ENCODE measurements at places on chromosomes 6 and 20.
A peak's percentile ranks its signal among the peaks of the same experiment; 100 is the strongest.

DNA sequence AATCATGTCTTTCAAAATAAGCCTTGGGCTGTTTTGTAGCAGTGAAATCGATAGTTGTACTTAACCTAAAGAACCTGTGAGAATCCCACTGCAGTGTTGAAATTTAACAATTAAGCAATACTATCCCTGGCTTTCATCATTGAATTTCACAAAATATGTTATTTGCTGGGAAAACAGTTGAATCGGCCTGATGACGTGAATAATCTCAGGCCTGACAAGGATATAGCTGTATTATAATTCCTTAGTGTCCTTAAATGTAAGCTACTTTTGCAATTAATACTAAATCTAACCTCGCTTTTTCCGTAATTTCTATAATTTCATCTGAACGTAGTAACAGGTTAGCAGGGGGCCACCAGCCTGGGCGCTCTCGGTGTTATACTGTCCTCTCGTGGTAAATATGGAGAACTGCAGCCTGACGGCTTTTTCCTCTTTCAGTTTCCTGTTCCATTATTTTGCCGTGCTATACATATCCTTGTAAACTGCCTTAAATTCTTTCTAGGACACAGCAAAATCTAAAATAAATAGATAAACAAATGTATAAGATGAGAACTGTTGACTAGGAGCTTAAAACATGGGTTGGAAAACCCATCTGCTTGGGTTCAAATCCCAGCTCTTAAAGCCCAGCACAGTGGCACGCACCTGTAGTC is 24.0 kb downstream of the MTFR2 start:
- peak; percentile 53 for DNase-seq

DNA sequence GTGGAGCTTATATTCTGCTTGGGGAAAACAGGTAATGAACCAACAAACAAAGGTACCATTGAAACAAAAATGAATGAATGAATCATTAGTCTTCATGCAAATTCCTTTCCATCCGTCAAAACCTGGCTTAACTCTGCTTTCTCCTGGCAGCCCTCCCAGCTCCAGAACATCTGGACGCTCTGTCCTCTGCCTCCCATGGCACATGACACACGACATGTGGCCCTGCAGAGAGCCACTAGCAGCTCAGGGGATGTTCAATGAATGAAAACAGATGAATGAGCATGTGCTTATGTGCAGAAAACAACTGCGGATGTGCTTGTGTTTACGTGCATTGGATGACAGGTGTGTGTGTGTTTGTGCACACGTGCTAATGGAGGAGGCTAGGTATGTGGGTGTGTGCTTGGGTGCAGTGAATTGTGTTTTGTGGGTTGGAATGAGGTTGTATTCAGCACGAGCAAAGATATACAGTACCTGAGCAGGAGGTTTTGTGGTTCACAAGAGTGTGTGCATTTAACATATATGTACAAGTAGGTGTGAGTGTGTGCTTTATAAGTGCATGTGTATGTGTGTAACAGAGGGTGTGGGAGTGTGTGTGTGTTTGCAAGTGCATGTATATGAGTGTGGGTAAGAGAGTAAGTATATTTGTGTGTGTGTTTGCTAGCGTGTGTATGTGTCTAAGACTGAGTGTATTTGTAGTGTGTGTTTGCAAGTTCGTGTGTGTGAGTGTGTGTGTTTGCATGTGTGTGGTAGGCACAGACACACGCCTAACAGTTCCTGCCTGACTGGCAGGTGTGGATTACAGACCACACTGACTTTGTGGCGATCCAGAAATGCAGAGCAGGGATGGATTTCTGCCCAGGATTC is 374.1 kb upstream of the SULF2 start:
- no peak for DNase-seq

GRCh38 chr6:161141173-161141572 is 132.7 kb downstream of the AGPAT4 start:
- no peak for DNase-seq

- no peak for DNase-seq
Measured at GRCh38 chr20:3084283-3084985, at the start of gene AVP. Gene AVP (minus strand): TSS chr20:3084724. CDS start chr20:3084674, 50 bp downstream.

GRCh38 chr6:52707963-52708680 is 37.2 kb downstream of the TMEM14A start:
- DNase-seq, result no peak

DNA sequence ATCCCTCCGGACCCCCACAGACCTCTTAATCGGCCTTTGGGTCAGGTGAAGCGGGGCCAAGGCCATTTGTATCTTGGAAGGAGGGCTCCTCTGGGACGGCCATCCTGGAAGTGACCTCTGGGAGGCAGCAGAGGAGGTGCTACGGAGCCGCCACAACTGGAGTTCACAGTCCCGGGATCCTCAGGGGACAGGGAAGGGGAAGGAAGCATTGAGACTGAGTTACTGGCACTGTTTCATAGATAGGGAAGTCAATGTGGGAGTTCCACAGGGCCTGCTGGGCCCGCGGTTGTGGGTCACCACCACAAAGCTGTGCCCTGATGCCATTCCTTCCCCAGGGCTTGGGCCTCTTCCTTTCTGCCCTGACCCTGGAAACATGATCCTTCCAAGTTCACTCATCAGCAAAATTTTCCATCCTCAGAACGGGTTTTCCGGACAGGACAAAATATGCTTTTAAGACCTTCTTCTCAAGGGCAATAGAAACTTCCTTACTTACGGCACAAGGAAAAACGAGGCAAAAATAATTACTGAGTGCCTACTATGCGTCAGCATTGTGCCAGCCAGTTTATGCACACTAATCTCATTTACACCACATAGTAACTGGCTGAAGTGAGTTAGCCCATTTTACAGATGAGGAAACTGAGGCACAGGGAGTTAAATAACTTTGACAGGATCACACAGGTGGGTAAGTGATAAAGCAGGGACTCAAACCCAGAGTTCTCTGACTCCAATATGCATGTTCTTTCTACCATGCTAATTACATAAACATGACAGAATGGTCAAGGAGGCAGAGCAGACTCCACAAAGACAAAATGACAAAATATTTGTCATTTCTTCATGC is 143.8 kb downstream of the UNC5CL start:
- no peak for DNase-seq

DNA sequence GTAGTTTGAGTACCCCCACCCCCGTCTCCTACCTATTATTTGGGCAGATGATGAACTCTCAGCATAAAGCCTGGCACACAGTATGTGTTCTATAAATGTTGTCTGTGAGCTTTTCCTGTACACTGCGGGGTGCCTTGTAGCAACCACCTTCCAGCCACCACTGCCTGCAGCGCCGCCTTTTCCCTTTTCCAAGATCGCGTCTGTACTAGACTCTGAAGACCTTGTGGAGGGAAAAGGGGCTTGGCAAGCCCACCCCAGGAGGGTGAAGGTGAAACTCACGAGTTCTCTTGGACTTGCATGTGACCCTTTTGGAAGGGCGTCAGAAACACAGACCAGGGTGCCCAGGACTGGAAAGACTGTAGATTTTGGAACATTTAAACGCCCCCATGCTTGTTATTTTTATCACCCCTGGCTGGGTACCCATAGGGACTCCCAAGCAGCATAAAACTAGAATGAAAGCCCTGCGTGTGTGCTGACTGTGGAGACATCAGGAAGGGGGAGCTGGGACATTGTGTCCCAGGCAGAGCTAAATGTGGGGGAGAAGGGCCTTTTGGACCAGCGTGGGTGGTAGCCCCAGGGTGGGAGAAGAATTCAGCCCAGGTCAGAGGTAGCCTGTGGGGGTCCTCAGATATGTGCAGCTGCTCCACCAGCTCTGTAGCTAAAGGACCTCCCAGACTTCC is 8.3 kb downstream of the BAK1 start:
- no peak for DNase-seq

DNA sequence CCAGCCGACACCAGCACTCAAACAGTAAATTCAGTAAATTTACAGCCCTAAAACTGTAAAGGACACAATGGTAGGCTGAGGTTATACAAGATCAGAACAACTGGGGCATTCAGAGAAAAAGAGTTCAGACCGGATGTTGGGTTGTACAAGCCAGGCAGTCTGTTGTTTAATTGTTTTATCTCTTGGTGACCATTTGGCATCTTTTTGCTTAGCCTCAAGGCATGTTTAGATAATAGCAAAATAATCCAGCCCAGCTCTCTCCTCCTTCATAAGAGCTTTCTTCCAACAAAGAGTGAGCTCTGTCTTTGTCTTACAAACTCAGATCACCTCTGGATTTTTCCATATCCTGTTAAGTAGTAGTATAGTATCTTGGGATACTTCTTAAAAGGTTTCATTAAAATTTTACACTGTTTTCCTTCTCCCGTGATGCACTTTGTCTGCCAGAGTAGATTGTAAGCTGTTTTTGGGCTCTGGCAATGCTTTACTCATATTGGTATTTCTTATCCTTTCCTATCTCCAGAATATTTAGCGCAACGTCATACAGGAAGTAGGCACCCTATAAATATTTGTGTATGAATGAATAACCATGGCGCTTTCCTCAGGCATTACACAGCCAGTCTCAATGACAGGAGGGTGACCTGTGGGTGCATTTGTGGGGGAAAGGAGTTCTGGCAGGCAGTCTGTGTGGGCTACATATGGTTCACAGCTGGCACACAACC is 35.6 kb upstream of the TRAM2 start:
- no peak for DNase-seq

DNA sequence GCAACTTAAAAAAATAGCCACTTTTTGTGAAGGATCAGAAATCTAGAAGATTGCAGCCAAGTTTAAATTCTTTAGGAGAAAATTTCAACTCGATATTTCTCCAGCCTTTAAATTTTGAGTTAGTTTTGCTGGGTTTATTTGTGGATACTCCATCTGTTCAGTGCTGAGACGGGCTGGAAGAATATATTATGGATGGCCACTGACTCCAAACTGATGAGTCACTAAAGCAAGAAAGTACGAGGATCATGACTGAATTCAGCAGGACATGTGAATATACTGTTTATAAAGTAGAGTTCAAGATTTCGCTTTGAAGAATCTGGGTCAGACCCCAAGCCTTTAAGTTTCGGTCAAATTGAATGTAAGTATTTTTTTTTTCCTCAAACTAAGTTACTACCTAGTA is 199.5 kb downstream of the ADGRB3 start:
- no peak for DNase-seq

- no peak for DNase-seq
Measured at GRCh38 chr6:149263321-149263720, 54.2 kb upstream of the TAB2 start.

- DNase-seq, result no peak
Measured at GRCh38 chr20:35006009-35006408, 50.3 kb downstream of the MYH7B start.

DNA sequence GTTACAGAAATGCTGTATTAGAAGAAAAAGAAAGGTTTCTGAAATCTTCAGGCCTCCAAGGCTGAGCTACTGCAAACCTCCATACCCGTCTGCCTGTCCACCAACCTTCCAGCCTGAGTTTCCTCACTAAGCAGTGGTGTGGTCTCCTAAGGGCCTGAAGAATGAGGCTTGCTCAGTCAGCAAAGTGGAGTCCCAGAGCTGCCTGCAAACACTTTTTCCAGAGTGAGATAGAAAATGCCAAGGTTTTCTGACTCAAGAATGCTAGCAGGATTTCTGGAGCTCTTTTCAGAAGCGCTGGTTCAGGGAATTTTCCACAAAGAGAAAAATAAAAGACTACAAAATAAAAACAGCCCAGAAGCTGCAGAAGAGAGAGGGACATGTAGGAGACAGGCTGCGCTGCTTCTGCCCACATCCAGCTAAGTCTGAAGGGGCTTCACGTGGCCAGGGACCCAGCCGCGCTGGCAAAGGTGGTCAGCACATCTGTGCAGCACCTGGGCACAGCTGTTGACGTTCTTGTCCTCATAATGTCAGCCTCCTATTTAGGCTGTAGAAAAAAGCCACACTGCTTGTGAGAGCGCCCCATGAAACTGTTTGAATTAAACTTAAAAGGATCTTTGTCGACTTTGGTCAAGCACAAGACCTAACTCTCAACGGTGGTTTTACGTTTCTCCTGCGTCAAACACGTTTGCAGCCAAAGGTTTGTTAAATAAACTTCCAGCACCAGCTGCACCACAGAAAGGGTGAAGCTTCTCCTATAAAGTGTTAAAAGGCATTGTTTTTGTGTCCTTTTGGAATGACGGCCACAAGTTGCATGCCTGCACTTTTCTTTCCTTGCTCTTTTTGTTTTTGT is 209.0 kb downstream of the THBS2 start:
- no peak for DNase-seq

DNA sequence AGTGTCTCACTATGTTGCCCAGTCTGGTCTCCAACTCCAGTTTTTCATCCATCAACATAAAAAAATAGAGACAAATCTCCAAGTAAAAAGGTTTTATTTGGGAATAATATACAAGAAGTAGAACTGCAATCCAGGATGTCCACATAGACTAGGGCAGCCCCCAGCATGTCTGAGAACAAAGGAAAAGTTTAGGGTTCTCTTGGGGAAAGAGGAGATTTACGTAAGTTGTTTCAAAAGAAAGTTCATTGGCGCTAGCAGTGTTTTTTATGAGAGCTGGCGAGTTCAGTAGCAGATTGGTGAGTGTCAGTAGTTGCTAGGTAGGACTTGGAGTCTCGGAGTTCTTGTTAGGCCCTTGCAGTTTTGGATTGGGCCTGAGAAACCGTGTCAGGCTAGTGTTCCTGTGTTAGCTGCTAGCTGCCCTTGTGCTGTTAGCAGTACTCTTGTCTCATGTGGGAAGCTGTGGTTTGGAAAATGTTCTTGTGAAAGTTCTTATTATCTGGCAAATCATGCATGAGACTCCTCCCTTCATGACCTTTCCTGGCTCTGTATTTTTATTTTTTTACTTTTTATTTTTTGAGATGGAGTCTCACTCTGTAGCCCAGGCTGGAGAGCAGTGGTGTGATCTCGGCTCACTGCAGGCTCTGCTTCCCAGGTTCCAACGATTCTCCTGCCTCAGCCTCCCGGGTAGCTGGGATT is 24.7 kb downstream of the TTLL9 start:
- no peak for DNase-seq

GRCh38 chr6:36731622-36732310 is 34.1 kb downstream of the RAB44 start:
- DNase-seq, result no peak

GRCh38 chr6:83546636-83547035 is 34.3 kb downstream of the PRSS35 start:
- no peak for DNase-seq

GRCh38 chr6:53235508-53235907 is 86.9 kb upstream of the GCM1 start:
- DNase-seq, result no peak

DNA sequence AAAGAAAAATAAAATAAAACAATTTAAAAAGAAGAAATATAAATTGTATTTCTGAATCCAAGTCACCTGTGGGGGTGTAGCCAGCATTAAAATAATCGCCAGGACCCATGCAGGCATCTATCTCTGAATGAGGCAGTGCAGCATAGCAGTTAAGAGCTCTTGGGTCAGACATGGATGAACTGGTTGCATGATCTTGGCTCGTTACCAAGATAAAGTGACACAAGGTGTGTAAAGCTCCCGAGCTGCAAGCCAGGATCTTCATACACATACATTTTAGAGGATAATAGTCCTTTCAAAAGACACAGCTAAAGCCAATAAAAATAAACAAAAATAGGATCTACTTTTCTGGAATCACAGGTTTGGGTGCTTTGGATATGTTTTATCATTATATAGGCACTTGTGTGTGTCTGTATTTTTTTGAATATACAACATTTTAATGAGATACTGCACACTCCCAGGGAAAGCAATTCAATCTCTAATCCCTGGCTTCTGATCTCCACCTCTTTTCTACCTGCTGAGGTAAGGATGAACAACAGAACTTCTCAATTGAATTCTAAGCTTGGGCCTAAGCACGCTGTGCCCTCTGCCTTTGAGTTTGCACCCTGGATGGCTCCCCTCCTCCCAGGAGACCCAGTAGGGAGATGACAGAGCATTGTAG is 8.9 kb downstream of the TRIM10 start:
- no peak for DNase-seq
